ENCODE measurements at places on chromosomes 7 and 10.

DNA sequence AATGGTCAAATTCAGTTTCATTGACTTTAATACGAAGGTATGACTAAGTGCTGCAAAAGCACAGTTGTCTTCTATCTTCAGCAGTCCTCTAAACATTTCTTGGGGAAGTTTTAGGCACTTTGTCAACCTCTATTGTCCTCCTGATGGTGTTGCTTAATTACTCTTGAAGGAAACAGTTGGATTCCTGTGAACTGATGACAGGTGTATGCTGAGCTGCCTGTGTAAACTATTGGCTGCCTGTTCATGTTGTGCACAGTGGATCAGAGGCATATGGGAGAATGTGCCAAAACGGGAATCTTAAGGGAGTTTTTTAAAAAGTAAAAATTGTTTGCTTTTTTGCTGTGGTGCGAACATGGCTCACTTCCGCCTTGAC is 221.0 kb downstream of the AUTS2 start:
- no peak for DNase-seq

DNA sequence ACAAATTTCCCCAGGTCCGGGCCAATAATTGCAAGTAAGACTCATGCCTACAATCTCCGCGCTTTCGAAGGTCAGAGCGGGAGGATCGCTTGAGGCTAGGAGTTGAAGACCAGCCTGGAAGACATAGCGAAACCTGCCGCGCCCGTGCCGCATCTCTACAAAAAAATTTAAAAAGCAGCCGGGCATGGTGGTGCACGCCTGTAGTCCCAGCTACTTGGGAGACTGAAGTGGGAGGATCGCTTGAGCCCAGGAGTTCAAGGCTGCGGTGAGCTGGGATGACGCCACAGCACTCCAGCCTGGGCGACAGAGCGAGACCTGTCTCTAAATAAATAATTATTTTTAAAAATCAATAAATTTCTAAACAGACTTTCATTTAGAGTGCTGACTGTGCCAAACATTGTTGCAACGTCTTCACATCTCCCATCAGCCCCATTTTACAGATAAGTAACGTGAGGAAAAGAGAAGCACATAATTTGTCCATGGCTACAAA is 494 bp upstream of the CFAP43 start:
- no peak for DNase-seq

- DNase-seq = no peak
Measured at GRCh38 chr7:5218564-5219360, 28.7 kb downstream of the WIPI2 start.

DNA sequence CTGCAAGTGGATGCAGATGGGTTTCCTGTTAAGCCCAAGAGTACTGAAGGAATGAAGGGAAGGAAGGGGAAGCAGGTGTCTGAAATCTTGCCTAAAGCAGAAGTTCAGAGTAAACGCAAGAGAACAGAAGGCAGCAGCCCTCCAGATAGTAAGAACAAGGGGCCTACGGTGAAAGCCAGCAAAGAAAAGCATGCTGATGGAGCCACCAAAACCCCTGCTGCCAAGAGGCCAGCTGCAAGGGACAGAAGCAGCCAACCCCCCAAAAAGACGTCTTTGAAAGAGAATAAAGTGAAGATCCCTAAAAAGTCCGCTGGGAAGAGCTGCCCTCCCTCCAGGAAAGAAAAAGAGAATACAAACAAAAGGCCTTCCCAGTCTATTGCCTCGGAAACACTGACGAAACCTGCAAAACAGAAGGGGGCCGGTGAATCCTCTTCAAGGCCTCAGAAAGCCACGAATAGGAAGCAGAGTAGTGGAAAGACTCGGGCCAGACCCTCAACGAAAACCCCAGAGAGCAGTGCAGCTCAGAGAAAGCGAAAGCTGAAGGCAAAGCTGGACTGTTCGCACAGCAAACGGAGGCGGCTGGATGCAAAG is 152.5 kb downstream of the LCOR start:
- DNase-seq = no peak

DNA sequence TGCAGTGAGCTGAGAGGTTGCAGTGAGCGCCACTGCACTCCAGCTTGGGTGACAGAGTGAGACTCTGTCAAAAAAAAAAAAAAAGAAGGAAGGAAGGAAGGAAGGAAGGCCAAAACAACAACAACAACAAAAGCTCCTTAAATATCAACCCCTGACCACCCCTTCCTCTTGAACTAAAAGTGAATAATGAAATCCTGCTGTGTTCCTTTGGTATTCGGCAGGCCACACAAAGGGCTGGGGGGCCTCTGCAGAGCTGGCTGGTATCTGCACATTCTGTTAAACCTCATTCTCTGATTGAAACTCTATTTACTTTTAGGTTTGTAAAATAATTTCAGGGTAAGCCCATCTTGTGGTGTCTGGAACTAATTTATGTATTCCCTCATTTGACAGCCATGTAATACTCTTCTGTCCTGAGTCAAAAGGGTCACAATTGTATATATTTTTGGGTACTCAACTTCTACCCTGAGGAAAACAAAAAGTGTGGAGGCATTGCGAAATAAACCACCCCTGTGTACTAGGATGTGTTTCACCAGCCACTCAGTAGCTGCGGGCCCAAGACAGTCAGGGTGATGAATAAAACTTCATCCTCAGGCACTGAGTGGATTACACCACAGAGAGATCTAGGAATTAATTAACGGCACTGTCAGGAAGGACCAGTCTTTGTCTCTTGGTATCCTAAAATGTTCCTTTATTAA is 446.4 kb upstream of the PFKP start:
- DNase-seq = no peak

DNA sequence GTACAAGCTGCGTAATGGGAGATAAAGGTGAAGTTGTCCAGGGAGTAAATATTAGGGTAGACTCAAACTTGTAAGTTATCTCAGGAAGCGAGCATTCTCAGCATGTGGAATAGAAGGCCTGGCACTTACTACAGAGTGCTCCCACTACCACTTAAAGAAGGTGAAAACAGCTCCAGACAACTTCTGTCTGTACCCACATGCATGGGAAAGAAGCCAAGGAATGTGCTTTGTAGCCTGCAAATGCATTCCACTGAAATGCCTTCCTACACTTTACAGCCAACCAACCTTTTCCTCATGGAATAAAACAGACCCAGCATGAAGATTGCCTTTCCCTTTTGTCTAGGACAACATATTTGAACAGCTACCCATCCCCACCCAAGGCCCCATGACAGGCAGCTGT is 45.4 kb upstream of the NPSR1 start:
- no peak for DNase-seq

DNA sequence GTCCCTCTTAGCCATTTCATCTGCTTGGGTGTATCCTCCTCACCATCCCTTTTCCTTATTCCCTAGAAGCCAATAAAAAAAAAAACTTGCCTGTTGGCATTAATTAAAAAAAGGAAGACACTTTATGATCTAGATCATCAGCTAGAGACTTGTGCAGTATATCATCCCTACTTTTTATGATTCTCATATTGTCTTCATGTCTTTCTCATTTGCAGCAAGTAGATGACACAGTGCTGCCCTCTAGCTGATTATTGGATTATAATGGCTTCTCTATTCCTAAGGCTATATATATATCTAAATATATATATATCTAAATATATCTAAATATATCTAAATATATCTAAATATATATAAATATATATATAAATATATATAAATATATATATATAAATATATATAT is 272.4 kb upstream of the LRGUK start:
- no peak for DNase-seq

Measured in HEK293T (cell line).